ENCODE measurements at places on chromosomes 6 and 20. TPM values are rescaled to one million over a fixed set of nuclear protein-coding genes. Genes with fewer than 3 reads are reported as not detected.

The DYNLT1 gene
- 173 TPM for total RNA-seq

- H3K4me1 ChIP-seq, result peaks cover 4% of the 10 kb centered on the region
- no peaks in the 10 kb centered on the region for H3K36me3 ChIP-seq
- H3K27ac ChIP-seq, result no peak overlapping the region
- no peak for DNase-seq
These were observed 198.2 kb downstream of the GMPR start for GRCh38 chr6:16436550-16436949.

GRCh38 chr6:103798166-103798565 lies 1061.6 kb downstream of the HACE1 start:
- H3K27ac ChIP-seq, result no peak overlapping the region
- no peaks in the 10 kb centered on the region for H3K36me3 ChIP-seq
- no peaks in the 10 kb centered on the region for H3K4me1 ChIP-seq
- H3K4me3 ChIP-seq, result no peak overlapping the region
- DNase-seq, result no peak

DNA sequence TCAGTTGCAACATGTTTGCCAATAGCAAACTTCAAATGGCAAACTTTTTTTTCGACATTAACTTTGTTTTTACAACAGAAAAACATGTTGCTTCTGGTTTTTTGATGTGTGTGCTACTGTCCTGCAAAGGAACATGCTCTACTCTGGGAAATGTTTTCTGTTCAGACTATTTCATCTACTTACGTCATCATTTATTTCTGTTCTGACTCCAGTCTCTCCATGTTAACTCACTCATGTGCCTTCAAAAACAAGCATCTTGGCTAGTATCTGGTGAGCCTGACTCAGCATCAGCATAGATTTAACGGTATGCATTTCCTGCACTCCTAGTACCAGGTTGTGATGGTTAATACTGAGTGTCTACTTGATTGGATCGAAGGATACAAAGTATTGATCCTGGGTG lies 36.1 kb upstream of the MAP7 start:
- no peak overlapping the region for H3K4me3 ChIP-seq
- DNase-seq, result peak; percentile 84
- no peaks in the 10 kb centered on the region for H3K27me3 ChIP-seq
- H3K36me3 ChIP-seq, result no peaks in the 10 kb centered on the region

The FOXF2 gene
- 0.61 TPM for total RNA-seq

GRCh38 chr6:16717275-16717942 lies 43.9 kb downstream of the ATXN1 start:
- H3K27me3 ChIP-seq, result no peaks in the 10 kb centered on the region
- no peak overlapping the region for H3K4me3 ChIP-seq
- no peak for DNase-seq
- no peaks in the 10 kb centered on the region for H3K36me3 ChIP-seq
- H3K27ac ChIP-seq, result no peak overlapping the region

All from astrocyte (in vitro differentiated cells and primary cell).